ENCODE measurements at places on chromosomes 12 and 14.

GRCh38 chr12:26701604-26702215 lies 131.3 kb downstream of the ITPR2 start:
- no peak for DNase-seq

DNA sequence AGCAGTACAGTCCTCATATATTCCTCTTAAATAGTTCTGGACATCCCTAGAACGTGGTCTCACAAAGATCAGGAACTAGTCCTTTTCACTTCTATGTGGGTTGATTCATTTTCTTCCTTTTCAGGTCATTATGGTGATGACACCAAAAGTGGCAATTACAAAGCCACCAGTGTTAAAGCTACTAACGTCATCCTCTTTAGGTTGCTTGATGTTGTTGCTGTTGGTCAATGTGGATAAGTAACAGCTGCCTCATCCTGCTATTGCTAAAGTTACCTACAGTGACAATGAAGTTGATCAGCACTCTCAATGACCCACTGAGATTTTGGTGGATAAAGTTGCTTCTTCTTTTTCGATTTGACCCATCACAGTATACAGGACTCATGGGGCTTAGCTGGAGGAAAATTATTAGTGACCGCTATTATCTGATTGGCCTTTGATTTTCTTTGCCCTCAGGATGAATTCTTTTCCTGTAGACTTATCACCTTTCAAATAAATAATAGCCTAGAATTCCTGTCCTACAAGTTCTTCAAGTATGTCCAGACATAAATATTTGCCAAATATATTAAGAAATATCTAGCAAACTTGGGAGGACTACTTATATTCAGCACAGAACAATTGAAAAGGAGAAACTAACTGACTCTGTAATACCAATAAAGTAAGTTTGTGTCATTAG lies 54.0 kb upstream of the ATP2B1 start:
- DNase-seq: no peak

GRCh38 chr12:108722992-108723766 lies 8.1 kb downstream of the CORO1C start:
- no peak for DNase-seq

DNA sequence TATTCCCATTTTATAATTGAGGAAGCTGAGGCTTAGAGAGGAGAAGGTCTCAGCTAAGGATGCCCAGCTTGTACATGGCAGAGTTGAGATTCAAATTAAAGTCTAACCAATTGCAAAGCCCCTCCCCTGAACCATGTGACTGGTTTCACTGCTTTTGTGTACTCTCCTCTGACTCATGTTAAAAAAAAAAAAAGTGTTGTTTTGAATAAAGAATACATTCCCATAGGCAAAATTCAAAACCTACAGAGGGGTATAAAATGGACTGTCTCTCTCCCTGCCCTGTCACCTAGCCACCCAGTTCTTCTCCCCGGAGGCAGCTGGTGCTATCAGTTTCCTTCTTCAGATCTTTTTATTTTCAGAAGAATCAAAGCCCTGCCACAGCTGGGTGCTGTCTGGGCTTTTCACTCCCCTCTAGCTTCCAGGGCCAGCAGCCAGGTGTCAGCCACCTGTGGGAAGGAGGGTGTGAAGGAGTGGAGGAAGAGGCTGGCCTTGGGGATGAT lies 5.4 kb downstream of the PSMD9 start:
- no peak for DNase-seq

- no peak for DNase-seq
Observed at GRCh38 chr14:67133595-67134441, 55.4 kb upstream of the GARIN2 start.

DNA sequence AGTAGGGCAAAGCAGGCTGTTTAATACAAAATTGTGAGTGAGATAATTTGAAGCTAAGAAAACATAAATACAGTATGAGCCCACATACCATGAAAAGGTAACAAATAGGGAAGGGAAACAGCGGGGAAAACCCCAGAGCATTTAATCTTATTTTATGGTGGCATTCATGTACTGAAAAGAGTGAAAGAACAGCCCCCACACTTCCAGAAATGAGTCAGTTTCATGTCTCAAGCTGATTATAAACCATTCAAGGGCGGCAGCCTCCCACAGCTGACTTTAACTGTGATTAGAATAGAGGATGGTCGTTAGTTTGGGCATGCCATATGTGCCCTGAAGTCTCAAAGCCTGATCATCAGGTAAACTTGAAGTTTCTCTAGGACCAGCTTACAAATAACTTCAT lies 64.5 kb downstream of the FOXG1 start:
- no peak for DNase-seq

DNA sequence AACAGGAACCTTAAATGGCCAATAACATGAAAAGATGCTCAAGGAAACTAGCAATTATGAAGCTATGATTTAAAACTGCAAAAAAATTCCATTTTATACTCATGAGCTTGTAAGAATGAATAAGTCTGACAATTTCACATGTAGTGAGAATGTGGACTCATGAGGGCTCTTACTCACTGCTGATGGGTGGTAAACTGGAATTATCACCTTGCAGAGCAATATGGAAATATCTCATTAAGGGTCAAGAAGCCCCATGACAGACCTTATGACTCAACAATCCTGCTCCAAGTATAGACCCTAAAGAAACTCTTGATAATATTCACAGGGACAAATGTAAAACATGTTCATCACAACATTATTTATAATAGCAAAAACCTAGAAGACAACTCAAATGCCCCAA lies 23.5 kb upstream of the SMAGP start:
- no peak for DNase-seq

- DNase-seq: no peak
Observed at GRCh38 chr14:33352821-33353220, 414.1 kb downstream of the NPAS3 start.

- DNase-seq: no peak
Observed at GRCh38 chr12:105681341-105681740, 350.9 kb downstream of the C12orf75 start.

GRCh38 chr12:75260316-75260715 lies 50.7 kb upstream of the KCNC2 start:
- DNase-seq: no peak

GRCh38 chr12:120012067-120012621 lies 23.1 kb downstream of the BICDL1 start:
- DNase-seq: peak; percentile 55

- no peak for DNase-seq
Observed at GRCh38 chr12:125122668-125123067, 57.4 kb downstream of the AACS start.

DNA sequence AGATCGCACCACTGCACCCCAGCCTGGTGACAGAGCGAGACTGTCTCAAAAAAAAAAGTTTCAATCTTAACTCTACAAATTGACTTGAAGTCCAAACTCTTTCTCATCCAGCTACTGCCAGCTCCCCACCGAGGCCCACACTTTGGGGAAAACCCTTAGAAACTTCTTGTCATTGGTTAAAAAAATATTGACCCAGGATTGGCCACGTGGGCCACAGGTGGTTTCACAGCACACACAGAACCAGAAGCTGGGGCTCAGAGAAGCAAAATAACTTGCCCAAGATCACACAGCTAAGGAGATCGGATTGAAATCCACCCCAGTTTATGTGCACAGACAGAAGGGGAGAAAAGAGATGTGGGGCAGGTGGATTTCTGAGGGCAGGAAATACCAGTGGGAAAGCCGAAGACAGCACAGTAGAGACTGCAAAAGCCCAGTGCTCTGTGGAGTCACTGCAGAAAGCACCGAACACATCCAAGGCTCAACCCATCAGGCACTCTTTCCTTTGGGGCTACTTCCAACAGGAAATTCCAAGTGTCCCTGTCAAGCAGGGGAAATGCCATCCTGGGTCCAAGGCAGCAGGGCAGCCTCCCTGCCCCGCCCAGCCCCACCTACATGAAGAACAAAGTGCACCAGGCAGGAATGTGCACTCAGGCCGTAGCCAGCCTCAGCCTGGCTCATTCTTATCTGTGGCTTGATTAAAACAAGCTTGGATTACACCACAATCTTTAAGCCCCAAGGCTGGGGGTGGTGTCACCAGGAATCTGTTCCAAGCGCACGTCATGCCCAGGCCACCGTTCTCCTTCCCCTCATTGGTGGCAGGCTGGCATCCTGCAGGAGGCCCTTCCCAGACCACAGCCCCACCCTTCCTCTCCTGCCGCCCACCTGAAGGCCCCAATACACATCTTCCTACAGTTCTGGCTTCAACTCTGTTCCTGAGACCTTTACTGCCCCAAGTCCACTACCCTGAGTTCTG lies 72.5 kb downstream of the ITPK1 start:
- no peak for DNase-seq

DNA sequence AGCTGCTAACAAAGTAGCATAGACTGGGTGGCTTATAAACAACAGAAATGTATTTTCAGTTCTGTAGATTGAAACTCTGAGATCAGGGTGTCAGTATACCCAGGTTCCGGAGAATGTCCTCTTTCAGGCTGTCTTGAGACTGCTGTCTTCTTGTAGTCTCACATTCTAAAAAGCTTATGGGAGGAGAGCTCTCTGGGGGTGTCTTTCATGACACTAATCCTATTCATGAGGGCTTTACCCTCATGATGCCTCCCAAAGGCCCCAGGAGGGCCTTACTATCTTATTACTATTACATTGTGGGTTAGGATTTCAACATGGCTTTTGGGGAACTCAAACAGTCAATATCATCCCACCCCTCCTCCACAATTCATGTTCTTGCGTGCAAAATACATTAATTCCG lies 94.3 kb downstream of the AEBP2 start:
- no peak for DNase-seq

DNA sequence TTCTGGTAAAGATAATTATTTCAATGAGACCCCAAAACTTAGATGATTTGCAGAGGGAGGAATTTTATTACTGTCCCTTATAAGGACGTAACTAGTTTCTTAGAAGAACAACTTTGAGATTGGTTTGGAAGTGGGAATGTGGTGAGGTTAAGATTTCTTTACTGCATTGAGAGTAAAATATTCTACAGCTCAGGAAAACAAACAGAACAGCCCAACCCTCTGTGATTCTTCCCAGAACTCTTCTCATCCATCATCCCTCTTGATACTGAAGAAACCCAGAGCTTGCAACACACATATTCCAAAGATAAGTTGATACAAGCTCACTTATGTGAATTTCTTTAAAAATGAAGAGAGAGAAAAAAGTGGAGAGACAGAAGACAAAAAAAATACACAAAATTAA lies 234.2 kb downstream of the CRADD start:
- DNase-seq: no peak

DNA sequence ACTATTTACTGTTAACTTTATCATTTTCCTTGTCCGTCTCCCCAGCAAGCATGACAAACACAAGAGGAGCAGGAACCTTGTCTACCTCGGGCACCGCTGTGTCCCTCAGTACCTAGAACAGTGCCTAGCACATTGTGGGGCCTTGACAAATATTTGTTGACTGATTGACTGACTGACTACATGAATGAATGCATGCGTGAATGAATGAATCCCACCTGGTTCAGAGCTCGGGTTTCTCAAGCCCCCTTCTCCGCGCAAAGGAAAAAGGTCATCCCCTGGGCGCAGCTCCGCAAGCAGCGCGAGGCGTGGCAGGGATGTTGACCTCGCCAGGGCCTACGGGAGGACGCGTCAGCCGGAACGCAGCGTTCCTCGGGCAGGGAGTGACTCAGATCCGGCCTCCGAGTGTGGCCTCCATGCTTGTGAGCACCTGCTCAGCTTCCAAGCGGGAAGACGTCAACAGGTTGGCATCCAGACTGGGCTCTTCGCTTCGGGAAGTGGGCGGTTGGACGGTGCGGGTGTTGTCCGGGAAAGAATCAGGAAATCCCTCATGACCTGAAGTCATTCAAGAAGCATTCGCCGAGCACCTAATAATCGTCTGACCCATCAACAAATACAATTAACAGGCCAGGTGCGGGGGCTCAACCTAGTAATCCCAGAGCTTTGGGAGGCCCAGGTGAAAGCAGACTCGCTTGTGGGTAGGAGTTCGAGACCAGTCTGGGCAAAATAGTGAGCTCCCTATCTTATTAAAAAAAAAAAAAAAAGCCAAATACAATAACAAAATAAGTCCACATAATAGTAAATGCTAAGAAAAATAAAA lies 13.9 kb upstream of the UBC start:
- no peak for DNase-seq

DNA sequence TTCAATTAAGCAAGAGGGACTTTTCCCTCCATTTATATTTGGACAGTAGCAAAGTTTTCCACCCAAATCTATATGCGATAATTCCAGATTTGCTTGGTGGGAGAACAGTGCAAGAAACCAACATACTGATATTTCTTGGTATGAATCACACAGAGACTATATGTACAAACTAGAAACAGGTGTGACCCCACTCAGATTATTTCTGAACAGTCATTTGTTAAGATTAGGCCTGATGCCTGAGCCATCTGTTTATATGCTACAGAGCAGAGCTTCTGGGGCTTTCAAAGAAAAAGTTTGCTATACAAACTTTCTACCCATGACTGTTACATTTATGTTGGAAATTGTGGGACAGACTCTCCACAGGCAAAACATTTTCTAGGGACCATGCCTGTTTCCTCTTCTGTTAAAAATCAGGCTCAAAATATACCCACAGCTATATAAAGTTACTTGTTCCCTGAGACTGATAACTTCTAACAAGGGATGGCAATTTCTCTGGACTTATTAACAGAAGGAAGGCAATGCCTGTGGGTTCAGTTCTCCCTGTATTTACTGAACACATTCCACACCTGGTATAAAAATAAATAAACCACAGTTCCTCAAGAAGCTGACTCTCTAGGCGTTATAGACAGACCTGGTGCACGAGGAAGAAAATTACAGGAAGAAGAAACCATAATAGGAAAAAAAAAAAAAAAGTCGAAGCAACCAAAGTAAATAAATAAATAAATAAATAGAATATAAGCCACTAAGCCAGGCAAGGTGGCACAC lies 8.0 kb downstream of the PTPN21 start:
- no peak for DNase-seq

DNA sequence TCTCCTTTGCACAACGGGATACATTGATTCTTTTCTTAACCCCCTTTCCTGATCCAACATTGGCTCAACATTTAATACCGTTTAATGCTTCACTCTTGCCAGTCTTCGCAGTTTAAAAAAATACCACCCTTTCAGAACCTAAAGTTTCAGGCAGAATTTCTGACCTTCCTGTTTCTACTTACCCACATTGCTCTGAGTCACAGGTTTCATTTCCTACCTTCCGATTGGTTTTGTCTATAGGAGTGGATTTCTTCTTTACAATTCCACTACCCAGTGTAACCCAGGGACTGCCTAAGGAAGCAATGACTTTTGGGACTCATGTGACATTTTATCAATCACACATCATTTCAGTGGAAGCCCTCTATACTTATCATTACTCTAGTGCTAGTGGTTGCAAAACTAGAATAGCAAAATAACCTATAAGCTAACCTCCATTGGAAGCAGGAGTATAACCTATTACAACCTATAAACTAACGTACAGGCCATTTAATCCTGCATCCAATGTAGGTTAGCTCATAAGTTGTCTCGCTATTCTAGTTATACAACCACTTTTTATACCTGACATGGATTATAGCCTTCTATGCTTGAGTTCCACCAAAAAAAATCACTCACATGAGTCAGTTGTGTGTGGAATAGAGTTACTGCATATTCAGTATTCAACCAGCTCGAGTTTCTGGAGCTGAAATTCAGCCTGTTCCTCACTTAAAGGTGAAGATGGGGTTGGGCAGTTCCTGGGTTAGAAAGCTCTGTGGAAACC lies 64.9 kb upstream of the KITLG start:
- no peak for DNase-seq

- no peak for DNase-seq
Observed at GRCh38 chr12:114692186-114693058, 8.4 kb upstream of the TBX3 start.

GRCh38 chr14:93430315-93431035 lies at the start of gene UNC79:
Gene UNC79 (plus strand): TSS chr14:93430939. CDS start chr14:93431030, 91 bp downstream.
- DNase-seq: no peak

Data from activated gamma-delta T cell treated with Interleukin-2 at 50 U/mL for 16 hours (primary cell).